ENCODE measurements at places on chromosomes 7 and 10.

GRCh38 chr10:44981172-44982113 lies 2.8 kb upstream of the DEPP1 start:
- DNase-seq: no peak

DNA sequence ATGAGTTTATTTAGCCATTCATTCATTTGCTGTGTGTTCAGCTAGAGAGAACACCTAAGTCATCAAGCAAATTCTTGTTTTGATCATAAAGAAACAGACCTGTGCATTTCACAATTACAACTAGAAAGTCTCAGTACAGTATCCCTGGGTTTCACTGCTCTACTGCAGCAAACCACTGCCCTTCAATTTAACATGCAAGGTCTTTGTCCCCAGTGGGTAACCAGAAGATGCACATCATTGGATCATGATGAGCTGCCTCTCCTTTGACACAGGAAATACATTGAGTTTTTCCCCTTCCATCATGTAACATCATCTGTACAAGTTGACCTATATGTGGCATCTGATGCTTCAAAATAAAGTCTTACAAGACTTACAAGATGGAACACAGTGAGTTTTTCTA lies 70.5 kb upstream of the MRLN start:
- no peak for DNase-seq

GRCh38 chr7:98998821-98999725 lies 120.7 kb downstream of the TRRAP start:
- DNase-seq: no peak

DNA sequence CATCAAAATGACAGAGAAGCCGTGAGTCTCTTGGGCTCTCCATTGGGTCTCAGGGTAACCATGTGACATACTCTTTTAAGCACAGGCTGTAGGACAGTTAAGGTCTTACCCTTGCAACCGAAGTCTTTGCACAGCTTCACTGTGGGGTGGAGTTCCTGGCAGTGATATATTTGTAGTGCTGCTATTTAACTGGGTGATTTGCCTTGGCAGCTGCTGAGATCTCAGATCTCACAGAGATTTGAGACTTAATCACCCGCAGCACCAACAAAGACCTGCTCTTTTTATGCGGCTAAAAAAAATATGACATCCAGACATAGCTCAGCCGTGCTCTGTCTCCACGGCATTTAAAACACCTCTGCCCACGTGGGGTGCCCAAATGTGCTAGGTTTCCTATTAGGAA lies 63.4 kb upstream of the NPTX2 start:
- no peak for DNase-seq

- DNase-seq: no peak
Measured at GRCh38 chr10:104326991-104327610, 11.2 kb downstream of the ITPRIP start.

GRCh38 chr7:38580485-38580884 lies 50.7 kb downstream of the AMPH start:
- DNase-seq: no peak

DNA sequence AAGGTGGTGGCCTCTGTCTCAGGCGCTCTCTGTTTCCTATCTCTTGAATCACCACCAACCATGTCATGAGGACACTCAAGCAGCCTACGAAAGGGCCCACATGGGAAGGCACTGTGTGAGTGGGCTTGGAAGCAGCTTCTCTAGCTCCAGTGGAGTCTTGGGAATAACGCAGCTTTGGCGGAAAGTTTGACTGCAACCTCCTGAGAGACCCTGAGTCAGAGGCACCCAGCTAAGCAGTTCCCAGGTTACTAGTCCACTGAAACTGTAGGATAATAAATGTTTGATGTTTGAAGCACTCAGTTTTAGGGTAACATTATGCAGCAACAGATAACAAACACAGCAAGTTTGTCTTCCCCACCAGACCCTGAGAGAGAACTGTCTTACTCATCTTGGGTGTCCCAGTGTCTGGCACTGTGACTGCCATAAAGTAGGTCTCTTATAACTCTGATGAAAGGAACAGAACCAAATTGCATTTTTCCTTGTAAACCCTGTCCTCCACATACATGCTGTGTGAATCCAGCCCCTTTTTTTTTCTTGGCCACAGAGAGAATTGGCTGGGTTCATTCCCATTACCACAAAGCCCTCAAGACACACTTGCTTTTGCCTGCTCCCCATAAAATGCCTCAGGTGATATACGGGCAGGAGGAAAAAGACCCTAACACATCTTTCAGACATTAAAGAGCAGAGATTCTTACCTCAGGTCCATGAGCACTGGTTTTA lies 185.5 kb downstream of the ZNF365 start:
- DNase-seq: no peak

GRCh38 chr7:18119985-18120384 lies 92.3 kb upstream of the PRPS1L1 start:
- no peak for DNase-seq

- DNase-seq: no peak
Measured at GRCh38 chr10:3010816-3011460, 56.4 kb upstream of the PFKP start.

- peak; percentile 39 for DNase-seq
Measured at GRCh38 chr10:59622320-59623132, 87.1 kb downstream of the SLC16A9 start.
